ENCODE measurements at places on chromosomes 13 and 19.

- no peak for DNase-seq
Observed at GRCh38 chr13:81726037-81726726, 1385.3 kb upstream of the SPRY2 start.

DNA sequence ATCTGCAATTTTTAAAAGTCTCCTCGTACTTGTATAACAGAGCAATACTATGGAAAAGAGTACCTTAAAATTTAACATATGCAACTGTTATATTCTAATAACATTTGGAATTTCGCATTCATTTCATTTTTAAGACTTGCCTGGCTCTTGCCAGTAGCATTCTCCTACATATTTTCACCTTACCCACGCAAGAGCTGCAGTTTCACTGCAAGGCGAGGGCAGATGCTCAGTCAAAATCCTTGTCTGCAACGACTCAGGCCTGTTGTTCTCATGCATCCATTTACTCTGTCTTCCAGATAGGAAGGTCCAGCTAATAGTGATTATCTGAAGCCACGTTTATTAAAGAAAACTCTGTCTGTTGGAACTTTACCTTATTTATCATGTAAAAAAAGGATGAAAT, 227.0 kb upstream of the RFC3 start:
- no peak for DNase-seq

GRCh38 chr13:64770743-64771142, 2459.4 kb downstream of the PCDH9 start:
- DNase-seq = no peak

GRCh38 chr13:113802090-113802531, 43.1 kb downstream of the TMEM255B start:
- DNase-seq = peak; percentile 27

DNA sequence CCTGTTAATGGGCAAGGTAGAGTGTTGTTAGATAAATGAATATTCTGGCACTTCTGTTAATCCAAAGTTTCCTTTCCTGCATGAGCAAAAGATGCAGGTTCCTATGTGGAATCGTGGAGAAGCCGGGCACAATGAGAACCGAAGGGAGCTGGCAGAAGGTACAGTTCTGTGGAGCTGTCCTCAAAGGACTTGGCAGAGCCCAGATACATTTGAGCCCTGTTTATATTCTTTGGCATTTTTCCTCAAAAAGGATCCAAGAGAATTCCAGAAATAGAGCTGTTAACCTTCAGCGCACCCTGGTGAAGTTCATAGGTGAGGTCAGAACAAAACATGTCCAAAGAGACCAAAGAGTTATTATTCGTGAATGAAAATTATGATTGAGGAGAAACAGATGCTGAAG, 4.0 kb upstream of the DLEU7 start:
- no peak for DNase-seq

GRCh38 chr19:43540381-43540780, 7.4 kb downstream of the ZNF575 start:
- DNase-seq = no peak

- DNase-seq = no peak
Observed at GRCh38 chr19:35267353-35267817, 1.4 kb upstream of the USF2 start.

DNA sequence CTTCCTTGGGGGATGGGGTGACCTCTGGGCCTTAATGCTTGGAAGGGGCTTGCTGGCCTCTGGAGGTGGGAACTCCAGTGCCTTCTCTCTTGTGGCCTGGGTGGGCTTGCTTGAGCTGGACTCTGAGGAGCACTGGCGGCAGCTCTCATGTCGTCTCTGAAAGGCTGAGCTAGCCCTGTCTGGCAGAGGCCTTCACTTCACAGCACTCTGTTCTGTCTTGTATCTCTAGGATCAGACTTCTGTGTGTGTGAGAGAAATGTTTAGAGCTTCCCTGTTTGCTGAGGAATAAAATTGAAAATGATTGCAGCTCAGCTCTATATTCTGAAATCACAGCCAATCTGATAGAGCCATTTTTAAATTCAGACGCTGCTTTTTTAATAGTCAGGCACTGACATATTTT, 185.3 kb downstream of the KCNRG start:
- DNase-seq = no peak

GRCh38 chr13:71213252-71213821, 653.7 kb downstream of the DACH1 start:
- no peak for DNase-seq

- no peak for DNase-seq
Observed at GRCh38 chr19:11563532-11563931, 4.5 kb upstream of the ELOF1 start.

GRCh38 chr13:26213982-26214381, 8.1 kb downstream of the RNF6 start:
- DNase-seq = no peak

DNA sequence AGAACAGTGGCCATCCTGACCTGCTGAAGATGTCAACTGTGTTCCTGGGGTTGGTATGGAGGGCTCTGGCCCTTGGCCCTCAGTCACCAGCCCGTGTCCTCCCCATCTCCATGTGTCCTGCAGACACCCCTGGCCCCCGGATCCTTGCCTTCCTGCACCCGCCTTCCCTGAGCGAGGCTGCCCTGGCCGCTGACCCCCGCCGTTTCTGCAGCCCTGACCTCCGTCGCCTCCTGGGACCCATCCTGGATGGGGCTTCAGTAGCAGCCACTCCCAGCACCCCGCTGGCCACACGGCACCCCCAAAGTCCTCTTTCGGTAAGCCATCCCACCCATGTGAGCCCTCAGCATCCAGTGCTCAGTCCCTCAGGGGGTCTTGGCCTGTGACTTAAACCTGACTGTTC, 24.8 kb downstream of the HIF3A start:
- DNase-seq = no peak

- DNase-seq = no peak
Observed at GRCh38 chr13:61728471-61728870, 312.8 kb upstream of the PCDH20 start.

GRCh38 chr13:100356889-100357288, 231.7 kb downstream of the GGACT start:
- no peak for DNase-seq

DNA sequence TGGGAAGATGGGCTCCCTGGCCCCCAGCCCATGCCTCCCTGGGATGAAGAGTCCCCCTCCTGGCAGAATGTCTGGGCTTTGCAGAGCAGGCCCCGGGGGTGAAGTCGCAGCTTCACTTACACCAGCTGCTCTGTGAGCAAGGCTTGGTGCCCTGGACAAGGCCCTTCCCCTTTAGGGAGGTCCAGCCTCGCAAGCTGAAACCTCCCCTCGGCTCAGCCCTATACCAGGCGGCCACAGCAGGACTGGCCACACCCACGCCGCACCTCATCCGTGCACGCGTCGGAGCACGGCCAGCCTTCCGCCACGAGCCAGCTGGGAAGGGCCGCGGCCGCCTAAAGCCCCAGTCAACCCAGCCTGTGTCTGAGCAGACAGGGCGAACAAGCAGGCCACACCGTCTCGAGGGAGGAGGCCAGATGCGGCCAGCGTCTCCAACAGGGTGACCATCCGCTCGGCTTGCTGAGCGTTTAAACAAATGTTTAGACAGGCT, 83.2 kb upstream of the MCF2L start:
- DNase-seq = no peak

GRCh38 chr13:66048888-66049287, 1181.2 kb downstream of the PCDH9 start:
- no peak for DNase-seq

DNA sequence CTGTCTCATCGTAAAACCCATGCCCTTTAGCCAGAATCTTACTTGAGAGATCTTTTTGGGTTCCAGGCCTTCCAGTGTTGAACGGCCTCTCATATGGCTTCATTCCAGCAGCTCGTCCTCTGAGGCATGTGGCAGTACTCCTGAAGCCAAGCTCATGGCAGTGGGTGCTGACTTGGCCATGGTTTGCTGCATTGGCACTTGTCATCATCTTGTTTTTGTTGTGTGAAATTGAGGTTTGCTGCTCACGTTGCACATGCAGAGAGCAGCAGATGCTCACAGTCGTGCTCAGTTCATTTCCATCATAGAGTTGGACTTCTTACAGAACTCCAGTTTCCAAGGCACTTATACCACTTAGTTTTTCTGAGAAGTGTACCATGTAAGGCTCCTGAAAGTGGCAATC, 14.9 kb downstream of the TEX29 start:
- no peak for DNase-seq

DNA sequence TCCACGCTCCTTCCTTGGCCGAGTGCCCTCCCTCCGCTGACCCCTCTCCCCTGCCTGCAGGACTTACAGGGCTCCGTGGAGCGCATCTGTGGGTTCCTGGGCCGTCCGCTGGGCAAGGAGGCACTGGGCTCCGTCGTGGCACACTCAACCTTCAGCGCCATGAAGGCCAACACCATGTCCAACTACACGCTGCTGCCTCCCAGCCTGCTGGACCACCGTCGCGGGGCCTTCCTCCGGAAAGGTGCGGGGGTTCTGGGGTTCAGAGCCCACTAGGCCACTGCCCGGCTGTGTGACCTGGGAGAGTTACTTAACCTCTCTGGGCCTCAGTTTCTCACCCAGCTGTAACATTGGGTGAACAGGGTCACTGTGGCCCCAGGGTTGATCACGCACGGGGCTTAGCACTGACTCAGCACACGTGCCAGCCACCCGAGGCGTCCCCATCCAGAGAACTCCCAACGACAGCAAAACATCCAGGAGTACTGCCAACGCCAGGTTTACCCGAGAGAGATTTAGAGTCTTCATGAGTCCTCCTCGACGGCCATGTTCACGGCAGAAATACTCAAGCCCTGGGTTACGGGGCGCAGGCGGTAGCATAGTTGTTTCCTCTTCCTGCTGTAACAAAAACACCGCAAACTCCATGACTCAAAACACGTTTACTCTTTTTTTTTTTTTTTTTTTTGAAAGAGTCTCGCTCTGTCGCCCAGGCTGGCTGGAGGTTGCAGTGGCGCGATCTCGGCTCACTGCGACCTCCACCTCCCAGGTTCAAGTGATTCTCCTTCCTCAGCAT, 9.7 kb upstream of the SPACA4 start:
- DNase-seq = no peak

DNA sequence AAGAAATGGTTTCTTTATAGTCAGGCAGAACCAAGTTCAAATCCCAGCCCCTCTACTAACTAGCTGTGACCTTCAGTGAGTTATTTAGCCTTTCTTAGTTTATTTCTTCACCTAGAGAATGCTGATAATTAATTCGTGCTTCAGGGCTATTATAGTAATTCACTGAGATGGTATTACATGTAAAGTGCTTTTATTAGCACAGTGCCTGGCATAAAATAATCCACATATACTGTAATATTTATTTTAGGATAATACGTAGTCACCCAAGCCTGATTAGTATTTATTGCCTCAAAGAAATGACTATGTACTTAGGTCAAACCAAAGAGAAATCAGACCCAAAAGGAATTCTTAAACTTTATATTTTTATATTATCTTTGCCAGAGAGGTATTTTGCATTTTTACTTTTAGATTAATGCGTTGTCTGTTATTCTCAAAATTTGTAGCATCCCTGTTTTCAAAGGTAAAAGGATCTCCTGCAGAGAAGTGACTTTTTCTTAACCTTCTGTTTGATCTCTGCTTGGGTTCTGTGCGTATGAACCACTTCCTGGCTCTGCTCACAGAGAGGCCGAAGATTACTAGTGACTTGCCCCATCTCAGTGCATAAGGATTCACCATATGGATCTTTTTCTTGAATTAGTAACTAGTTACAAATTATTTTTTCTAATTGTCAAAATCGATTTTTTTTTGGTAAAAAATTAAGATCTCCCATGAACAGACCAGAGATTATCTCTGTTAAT, 19.7 kb downstream of the UBAC2 start:
- no peak for DNase-seq

DNA sequence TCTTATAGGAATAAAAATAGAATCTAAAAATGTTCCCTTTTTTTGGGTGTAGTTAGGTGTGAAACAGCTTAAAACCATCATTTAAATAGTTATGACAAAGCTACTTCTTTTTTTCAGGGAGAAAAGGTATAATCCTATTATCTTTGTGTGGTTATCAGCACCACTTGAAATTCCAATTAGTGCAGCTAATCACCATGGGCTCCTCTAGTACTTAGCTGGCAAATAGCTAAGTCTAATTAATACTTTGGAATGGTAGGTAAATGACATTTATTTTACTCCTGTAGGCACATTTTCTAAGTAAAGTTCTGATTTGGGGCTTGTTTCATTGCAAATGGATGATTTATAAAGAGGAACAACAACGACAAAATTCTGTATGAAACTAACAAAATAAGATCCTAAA, 132.6 kb downstream of the OLFM4 start:
- DNase-seq = no peak

GRCh38 chr19:48928164-48929025, 5.1 kb upstream of the DHDH start:
- no peak for DNase-seq

- no peak for DNase-seq
Observed at GRCh38 chr13:80563439-80563838, 222.5 kb upstream of the SPRY2 start.

GRCh38 chr19:41085748-41086415, 2.4 kb upstream of the CYP2A13 start:
- DNase-seq = no peak

- no peak for DNase-seq
Observed at GRCh38 chr13:78372581-78372980, 230.8 kb downstream of the POU4F1 start.

GRCh38 chr13:93345770-93346169, 119.2 kb downstream of the GPC6 start:
- DNase-seq = no peak

GRCh38 chr19:35044317-35045117, 3.0 kb downstream of the HPN start:
- DNase-seq = peak; percentile 57

DNA sequence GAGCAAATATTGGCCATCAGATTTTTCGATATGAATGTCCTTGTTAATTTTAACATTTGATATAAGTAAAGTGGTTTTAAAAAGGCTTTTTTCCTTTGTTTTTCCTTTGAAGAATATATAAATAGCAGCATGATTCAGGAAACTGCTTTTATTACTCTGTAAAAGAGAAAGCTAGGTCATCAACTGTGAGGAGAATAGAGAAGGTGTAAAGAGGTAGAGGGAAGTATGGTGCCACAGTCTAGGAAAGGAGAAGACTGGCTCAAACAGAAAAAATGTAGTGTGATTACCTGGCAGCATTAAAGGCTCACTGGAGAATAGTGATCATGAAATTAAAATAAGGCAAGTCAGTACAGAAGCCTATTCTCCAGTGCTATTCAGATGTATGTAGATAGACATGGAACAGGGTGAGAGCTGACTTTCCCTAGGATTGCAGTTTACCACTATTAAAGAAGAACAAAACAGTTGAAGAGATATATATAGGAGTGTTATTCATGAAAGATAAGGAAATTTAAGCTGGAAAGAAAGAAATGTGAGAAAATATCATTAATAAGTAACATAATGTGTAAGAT, 1115.9 kb upstream of the PCDH9 start:
- no peak for DNase-seq

GRCh38 chr19:33410915-33411401, 37.4 kb downstream of the CEBPG start:
- no peak for DNase-seq

Data from HTR-8/SVneo (cell line).